ENCODE measurements at places on chromosomes 4 and X. TPM values are rescaled to one million over a fixed set of nuclear protein-coding genes. Genes with fewer than 3 reads are reported as not detected.

GRCh38 chr4:127606823-127607222, 25.9 kb upstream of the INTU start:
- DNase-seq, result no peak
- no peaks in the 10 kb centered on the region for H3K36me3 ChIP-seq
- H3K4me3 ChIP-seq, result no peak overlapping the region
- H3K4me1 ChIP-seq, result no peaks in the 10 kb centered on the region

DNA sequence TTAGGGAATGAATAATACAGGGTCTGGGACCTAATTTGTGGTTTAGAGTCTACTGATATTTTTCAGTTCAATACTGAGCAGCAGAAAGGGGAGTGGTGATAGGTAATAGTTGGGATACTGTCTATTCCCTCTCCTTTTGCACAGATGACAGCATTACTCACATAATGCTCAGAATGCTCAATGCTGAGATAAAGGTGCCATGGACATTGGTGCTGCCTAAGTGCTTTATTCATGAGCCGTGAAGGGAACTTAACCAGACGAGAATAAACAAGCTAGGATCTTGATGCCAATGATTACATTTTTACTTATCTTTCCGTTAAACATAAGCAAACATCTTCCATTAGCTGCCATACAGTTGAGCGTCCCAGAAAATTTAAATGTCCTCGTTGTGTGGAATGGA, 75.6 kb downstream of the STK32B start:
- DNase-seq, result no peak
- H3K36me3 ChIP-seq, result no peaks in the 10 kb centered on the region
- H3K27me3 ChIP-seq, result no peaks in the 10 kb centered on the region
- no peak overlapping the region for H3K27ac ChIP-seq
- H3K4me1 ChIP-seq, result no peaks in the 10 kb centered on the region
- no peak overlapping the region for H3K4me3 ChIP-seq

- H3K27me3 ChIP-seq, result no peaks in the 10 kb centered on the region
- DNase-seq, result no peak
- H3K27ac ChIP-seq, result no peak overlapping the region
These were observed 92.9 kb downstream of the EGF start for GRCh38 chr4:110005461-110006056.

DNA sequence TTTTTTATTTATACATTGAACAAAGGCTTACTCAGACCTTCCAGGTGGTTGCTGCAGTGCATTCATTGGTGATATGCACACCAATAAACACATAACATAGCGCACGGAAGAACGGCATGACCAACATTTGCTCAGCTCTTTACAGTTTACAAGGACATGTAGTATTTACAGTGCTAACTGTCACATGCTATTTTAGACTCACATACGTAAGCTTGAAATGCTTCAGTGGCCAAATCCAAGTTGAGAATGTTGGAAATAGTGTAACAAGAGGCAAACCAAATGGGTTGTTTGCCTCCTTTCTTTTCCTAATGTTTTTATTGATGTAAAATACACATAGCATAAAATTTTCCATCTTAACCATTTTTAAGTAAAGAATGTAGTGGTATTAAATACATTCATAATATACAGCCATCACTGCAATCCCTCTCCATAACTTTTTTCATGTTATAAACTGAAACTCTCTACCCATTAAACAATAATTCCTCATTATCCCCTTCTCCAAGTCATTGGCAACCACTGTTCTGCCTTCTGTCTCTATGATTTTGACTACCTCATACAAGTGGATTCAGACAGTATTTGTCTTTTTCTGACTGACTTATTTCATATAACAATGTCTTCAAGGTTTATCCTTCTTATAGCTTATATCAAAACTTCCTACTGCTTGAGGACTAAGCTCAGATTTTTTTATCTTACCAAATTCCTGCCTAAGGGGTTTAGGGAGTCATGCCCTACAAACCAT, 1722.9 kb upstream of the AGA start:
- DNase-seq, result no peak
- H3K27ac ChIP-seq, result no peak overlapping the region
- no peaks in the 10 kb centered on the region for H3K4me1 ChIP-seq
- no peaks in the 10 kb centered on the region for H3K27me3 ChIP-seq
- H3K36me3 ChIP-seq, result no peaks in the 10 kb centered on the region

DNA sequence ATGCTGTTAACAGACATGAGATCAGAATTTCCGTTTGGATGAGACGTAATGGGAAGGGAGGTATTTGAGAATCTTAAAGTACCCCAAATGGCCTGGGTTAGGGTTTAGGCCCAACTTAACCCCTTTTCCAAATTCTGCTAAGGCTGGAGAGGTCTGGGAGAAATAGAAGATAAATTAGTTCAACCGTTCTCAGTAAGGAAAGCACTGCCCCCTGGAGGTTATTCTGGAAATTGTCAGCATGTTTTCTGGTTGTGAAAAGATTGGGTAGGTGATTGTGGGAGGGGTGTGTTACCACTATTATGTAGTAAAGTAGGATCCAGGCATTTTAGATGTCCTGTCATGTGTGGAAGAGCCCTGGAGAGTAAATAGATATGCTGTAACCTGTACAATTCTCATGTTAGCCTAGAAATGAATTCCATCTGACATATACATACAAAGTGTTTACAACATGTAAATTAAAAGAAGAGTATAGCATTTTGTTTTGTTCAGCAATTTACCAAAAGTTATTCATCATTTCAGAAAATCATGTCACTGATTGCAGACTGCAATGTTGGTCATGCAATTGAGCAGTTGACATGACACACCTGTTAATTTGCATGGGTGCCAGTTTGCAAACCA, 26.8 kb upstream of the GRXCR1 start:
- no peak overlapping the region for H3K27ac ChIP-seq
- DNase-seq, result no peak
- H3K4me3 ChIP-seq, result no peak overlapping the region
- H3K4me1 ChIP-seq, result no peaks in the 10 kb centered on the region
- peaks cover 8% of the 10 kb centered on the region for H3K27me3 ChIP-seq

DNA sequence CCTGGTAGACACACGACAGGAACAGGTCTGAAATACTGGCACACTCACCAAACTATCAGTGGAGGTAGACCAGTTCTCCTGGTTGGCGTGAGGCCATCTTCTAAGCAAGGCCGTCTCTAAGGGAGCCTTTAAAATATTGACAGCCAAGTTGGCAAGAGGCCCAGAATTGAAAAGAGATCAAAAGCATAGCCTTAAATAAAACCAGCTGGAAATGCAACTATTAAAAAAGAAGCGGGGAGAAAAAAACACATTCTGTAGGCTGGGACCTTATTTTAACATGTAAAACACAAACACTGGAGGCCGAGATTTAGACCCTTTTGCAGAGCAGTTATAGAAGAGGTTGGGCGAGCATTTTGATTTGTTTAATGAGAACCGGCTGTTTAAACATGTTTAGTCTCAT, 233.0 kb upstream of the CLNK start:
- H3K36me3 ChIP-seq, result no peaks in the 10 kb centered on the region
- peak overlapping the region; percentile 38 for H3K27ac ChIP-seq
- peaks cover 4% of the 10 kb centered on the region for H3K4me1 ChIP-seq
- H3K4me3 ChIP-seq, result no peak overlapping the region
- no peak for DNase-seq

Gene NEXMIF
- 1.4 TPM for total RNA-seq

Gene SYAP1
- 9.1 TPM for total RNA-seq

Gene PI4K2B
- 4.9 TPM for total RNA-seq

Gene PABPC1L2A
- total RNA-seq, result not detected

Gene RTL3
- not detected for total RNA-seq

Measured in pancreas (tissue), 10 donors.